ENCODE measurements at places on chromosomes 5 and 9.

- no peak for DNase-seq
Observed at GRCh38 chr9:122941582-122942234, 888 bp downstream of the RABGAP1 start.

GRCh38 chr5:137136991-137137632 is 362.0 kb downstream of the SPOCK1 start:
- DNase-seq: no peak

GRCh38 chr9:137035507-137035834 is 3.6 kb upstream of the FUT7 start:
- DNase-seq: no peak

- DNase-seq: no peak
Observed at GRCh38 chr9:74526215-74526614, 29.1 kb downstream of the RORB start.

DNA sequence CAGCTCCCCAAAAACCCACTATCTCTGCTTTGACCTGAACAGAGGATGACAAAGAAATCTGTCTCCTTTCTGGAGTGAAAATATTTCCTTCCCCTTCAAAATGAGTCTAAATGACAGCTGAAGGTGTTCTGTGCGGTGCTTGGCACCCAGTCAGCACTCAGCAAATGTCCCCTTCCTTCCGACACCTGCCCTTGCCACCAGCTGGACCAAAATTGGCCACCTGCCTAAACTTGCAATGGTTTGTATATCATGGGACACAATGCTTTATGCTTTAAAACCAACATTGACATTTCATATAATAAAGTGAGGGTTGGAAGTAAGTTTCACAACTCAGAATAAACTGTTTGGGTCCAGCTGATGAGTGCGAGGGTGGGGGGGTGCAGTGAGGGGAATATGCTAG is 7.5 kb upstream of the TTC1 start:
- no peak for DNase-seq

- DNase-seq: no peak
Observed at GRCh38 chr5:6342689-6343315, 35.5 kb downstream of the MED10 start.

GRCh38 chr9:86471171-86471815 is 117.1 kb upstream of the TUT7 start:
- no peak for DNase-seq

- DNase-seq: no peak
Observed at GRCh38 chr9:114077162-114077837, 800 bp downstream of the AMBP start.

- no peak for DNase-seq
Observed at GRCh38 chr5:151054709-151055108, 26.1 kb downstream of the TNIP1 start.

DNA sequence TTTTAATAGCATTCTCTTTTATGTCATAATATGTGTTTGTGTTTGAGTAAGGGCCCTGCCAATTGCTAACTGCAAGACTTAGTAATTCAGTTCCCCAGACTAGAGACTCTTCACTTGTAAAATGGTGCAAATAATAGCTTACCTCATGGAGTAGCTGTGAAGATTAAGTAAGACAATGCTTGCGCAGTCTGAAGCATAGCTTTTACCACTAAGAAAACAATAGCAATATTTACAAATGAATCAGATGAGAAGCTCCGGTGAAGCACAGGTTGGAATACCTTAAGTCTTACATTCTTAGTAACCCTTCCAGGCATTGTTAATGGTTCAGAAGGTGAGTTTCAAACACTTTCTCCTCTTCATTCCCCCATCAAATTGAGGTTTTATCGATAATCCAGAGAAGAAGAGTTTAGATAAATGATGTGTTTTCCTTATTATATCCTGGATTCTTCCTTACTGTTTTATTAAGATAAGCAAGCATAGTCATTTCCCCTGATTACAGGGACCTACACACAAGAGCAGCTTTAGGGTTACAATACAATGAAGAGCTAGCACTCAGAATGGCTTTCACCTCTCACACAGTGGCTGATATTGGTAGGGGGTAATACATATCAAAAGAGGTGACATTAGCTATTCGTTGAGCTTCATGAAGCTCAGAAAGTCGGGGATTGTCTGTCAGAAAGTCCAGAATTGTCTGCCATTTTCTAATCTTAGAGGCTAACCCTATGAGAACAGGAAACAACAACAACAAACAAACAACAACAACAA is 96.4 kb upstream of the EDIL3 start:
- no peak for DNase-seq

All from stimulated activated CD4-positive, alpha-beta T cell treated with anti-CD3 and anti-CD28 coated beads, Interleukin-4, amount 100 ng/mL, for 24 hours (primary cell).